ENCODE measurements at places on chromosomes 4 and X. TPM values are rescaled to one million over a fixed set of nuclear protein-coding genes. Genes with fewer than 3 reads are reported as not detected.

DNA sequence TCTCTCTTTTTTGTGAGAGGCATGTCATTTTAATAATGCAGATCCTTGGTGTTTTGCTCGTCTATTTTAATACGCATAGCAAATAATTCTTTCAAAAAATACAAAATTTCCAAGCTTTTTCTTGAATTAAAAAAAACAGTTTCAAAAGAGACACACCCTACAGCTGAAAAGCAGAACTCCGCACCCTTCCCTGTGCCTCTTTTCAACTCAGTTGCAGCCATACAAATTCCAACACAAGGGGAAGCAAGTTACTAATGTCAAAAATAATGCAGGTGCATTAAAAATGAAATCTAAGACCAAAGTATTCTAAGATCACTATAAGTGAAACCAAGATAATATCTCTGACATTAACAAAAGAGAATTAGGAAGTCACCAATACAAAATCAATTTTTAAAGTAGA is 66.6 kb downstream of the NR3C2 start:
- H3K36me3 ChIP-seq, result no peaks in the 10 kb centered on the region
- peak overlapping the region; percentile 64 for H3K4me3 ChIP-seq
- no peaks in the 10 kb centered on the region for H3K27me3 ChIP-seq
- no peak for DNase-seq
- peaks cover 6% of the 10 kb centered on the region for H3K4me1 ChIP-seq

- no peak for DNase-seq
- no peaks in the 10 kb centered on the region for H3K27me3 ChIP-seq
These were observed 66.6 kb downstream of the FNIP2 start for GRCh38 chr4:158835226-158836001.

The SSX7 gene
- total RNA-seq, result not detected

The CSN1S1 gene
- not detected for total RNA-seq

The WAS gene
- 101 TPM for total RNA-seq
